ENCODE measurements at places on chromosomes 5 and 9.

DNA sequence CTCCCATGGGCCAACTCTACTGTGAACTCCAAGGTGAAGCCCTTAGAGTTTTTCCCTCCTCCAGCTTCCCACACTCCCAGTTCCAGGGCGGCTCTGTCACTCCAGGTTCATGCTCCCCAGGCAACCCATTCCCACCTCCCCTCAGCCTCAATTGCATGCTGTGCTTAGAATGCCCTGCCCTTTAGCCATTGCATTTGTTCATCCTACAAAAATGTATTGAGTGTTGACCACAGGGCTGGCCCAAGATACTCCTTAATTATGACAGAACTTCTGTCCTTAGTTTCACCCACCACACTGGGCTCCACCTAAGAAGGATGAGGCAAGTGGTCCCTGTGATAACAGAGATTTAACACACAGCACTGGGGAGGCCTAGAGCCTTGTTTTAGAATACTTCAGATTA is 236.1 kb downstream of the ADAMTSL1 start:
- DNase-seq = no peak

- no peak for DNase-seq
Measured at GRCh38 chr9:111350556-111350955, 20.5 kb upstream of the OR2K2 start.

DNA sequence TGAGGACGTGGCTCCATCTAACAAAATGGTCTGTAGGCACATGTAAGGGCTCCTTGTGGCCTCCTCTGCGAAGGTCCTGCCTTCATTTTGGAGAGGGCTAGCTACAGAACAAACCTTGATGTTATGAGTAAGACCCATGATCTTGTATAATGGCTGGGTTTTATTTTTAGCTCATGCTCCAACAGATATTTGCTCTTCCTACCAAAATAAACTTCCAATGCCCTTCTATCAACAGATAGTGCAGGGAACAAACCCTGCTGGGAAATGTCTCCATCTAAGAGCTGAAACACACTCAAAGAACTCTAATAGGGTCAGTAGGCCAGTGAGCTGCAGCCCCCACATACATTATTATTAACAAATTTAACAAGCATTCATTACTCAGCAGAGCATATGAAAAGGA is 189.5 kb downstream of the LURAP1L start:
- DNase-seq = no peak

DNA sequence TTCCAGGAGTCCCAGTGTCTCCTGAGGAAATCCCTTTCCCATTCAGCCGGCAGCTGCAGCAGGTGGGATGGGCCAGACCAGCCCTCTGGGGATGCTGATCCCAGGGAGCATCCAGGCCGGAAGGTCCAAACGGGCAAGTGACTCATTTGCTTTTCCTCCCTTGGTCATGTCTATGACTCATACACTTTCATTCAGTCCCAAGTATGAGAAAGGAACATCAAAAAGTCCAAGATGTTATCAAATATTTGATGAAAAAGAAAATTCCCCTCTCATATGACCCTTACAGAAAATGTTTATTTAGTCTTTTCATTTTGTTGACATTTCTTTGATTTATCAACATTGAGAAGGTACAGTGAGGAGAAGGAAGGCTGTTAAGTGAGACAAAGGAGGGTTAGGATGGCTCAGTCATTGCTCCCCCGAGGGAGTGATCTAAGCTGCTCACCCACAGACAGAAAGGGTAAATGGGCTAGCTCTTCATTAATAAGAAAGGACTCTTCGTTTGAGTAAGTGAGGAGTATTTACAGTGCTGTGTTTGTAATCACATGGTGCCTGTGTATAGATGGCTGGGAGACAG is 117.6 kb upstream of the ANKRD55 start:
- DNase-seq = peak; percentile 0

GRCh38 chr9:137306850-137307254 is 4.8 kb upstream of the NRARP start:
- no peak for DNase-seq

DNA sequence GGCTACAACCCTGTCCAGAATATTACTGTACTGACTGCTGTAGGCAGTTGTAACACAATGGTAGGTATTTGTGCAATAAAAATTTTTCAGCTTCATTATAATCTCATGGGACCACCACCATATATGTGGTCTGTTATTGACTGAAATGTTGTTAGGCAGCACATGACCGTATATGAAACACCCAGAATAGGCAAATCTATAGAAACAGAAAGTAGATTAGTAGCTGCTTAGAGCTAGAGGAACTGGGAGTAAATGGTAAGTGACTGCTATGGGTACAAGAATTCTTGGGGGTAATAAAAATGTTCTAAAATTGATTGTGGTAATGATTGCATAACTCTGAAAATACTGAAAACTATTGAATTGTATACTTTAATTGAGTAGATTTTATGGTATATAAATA is 185.7 kb downstream of the ESM1 start:
- DNase-seq = no peak

GRCh38 chr9:132486706-132487350 is 76.8 kb downstream of the CFAP77 start:
- DNase-seq = no peak

DNA sequence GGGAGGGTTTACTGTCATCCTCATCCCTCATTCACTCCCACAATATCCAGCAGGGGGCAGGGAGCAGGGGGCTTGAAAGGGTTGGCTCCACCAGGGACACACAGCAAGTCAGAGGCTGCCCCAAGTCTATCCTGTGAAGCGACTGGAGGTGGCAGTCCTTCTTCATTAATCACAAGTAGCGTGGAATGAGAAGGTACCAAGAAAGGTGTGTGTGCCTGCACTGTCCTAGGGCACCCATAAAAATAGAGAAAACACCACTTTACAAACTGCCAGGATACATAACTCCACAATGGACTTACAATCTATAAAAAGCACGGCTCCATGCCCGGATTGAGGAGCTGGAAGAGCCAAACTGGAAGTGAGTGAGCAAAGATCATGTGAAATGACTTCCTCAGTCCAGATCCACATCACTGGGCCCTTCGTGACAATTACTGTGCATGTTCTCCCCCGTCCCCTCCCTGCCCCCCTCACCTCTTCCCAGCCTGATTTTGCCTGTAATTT is 183.9 kb downstream of the SLIT3 start:
- DNase-seq = no peak

GRCh38 chr5:135047347-135047695 is 13.3 kb upstream of the PITX1 start:
- no peak for DNase-seq

- DNase-seq = no peak
Measured at GRCh38 chr5:3456121-3456681, 139.4 kb upstream of the IRX1 start.

DNA sequence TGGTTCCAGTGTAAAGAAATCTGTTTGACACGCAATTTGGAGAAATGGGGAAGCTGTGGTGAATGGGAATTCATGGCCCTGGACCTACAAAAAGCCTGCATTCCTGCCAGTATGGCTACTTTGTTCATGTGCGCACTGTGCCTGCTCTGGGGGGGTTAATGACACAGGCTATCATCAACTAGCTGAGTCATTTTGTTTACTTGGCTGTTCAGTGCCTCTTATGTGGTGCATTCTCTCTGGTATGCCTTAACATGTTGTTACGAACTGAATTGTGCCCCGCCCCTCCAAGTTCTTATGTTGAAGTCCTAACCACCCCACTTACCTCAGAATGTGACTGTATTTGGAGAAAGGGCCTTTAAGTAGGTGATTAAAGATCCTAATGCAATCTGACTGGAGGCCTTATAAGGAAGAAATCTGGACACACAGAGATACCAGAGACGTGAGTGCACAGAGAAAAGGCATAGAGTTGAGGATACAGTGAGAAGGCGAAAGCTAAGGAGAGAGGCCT is 20.4 kb upstream of the UBAP1 start:
- no peak for DNase-seq

DNA sequence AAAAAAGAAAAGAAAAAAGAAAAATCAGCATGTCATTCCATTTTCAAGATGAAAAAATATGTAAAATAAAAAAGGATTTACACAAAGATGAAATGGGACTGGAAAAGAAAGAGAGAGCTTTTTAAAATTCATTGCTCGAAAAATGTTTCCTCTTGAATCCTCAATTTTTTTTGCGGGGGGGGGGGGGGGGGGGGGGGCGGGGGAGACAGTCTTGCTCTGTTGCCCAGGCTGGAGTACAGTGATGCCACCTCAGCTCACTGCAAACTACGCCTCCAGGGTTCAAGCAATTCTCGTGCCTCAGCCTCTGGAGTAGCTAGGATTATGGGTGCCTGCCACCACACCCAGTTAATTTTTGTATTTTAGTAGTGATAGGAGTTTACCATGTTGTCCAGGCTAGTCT is 16.5 kb downstream of the PFDN1 start:
- no peak for DNase-seq

- no peak for DNase-seq
Measured at GRCh38 chr5:57568136-57568535, 85.5 kb upstream of the ACTBL2 start.

DNA sequence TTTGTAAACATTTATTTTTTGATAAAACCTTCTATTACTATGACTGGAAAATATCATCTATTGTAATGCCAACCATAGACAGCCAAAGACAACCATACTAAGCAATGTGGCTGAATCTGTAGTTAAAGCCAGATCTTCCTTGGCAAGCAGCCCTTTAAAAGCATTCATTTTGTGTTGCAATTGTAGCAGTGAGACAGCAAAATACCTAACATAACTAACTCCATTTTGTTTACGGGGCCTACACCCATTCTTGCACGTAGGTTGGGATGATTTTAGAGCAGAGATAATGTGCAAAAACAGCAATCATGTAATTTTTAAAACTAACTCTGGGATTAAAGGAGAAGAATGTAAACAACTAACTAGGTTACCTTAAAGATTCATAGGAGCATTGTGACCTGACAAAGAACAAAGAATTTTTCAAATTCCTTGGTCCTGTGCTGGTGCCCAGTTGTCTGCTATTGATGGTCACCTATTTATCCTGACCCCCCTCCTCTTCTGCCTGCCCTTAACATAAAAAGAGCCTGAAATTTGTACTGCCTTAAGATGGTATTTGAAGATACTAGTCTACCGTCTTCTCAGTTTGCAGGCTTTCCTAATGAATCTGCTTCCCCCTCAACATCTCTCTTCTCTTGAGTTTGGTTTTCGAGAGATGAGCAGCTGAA is 10.6 kb downstream of the IFNA1 start:
- no peak for DNase-seq

DNA sequence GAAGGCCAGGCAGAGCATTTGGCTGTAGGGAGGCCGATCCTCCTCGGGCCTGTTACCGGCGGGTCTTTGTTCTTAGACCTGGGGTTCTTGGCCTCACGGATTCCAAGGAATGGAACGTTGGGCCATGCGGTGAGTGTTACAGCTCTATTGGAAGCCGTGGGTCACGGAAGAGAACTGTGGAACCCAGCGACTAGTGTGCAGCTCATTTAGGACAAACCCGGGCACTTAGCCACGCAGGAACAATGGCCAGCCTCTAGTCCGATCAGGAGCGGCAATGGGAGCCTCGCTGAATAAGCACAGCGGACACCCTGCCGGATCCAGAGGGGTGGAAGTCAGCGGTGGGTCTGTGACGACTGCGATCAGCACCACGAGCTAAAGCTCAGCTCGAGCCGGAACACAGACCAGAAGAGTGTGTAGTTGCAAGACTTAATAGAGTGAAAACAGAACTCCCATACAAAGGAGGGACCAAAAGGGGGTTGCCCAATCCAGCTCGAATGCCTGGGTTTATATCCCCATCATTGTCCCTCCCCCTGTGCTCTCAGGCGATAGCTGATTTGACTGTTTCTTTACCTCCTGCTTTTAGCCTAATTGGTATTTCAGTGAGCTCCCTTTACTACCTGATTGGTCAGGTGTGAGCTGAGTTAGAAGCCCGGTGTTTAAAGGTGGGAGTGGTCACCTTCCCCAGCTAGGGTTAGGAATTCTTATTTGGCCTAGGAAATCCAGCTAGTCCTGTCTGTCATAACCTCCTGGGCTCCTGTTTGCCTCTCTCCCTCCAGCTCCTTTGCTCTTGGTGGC is 53.7 kb upstream of the RPL26L1 start:
- no peak for DNase-seq

DNA sequence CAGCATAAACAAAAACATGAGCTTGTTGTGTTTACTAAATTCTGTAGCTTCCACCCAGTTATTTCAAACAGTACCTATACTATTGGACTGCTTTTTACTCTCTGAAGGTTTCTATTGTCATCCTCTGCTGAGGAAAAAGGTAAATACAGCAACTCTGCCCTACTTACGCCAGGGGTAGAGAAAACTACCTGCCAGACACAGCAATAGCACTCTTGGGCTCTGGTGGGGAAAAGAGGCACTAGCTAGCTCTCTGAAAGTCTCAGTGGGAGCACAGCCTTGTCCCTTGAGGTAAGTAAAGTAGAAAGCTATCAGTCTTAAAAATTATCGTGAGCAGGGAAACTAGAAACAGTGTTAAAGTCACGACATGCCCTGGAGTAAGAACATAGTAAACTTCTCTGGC is 3.7 kb downstream of the HCN1 start:
- DNase-seq = no peak

- peak; percentile 43 for DNase-seq
Measured at GRCh38 chr5:3595006-3595961, at the start of gene IRX1. Gene IRX1, plus strand, starts transcription at chr5:3595832. Its CDS starts 274 bp downstream, at chr5:3596106.

DNA sequence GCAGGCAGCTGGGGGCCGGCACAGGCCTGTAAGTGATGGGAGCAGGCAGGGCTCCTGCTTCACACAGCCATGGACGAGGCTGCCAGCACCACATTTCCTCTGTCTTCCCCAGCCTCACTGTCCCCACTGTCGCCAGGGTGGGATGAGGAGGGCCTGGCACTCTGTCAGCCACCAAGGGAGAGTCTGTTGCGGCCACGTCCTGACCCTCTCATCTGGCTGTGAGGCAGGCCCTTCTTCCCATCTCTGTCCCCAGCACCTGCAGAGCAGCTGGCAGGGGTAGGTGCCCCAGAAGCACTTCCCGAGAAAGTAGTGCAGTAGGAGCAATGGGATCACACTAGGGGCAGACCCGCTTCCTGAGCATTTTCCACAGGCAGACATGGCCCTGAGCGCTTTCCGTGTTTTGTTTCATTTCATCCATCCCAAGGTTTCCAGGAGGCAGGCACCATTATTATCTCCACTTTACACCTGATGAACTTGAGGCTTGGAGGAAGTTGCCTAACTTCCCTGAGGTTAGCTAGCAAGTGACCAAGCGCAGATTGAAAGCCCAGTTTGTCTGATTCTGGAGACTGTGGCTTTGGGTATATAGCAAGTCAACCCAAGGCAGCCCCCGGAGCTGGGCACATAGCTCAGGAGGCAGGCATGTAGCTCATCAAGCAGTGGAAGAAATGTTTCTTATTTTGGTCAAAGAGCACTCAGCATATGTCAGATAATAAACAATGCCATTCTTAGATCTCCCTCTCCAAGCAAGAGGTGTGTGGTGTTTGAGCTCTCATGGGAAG is 202.4 kb downstream of the DAB2IP start:
- DNase-seq = no peak

DNA sequence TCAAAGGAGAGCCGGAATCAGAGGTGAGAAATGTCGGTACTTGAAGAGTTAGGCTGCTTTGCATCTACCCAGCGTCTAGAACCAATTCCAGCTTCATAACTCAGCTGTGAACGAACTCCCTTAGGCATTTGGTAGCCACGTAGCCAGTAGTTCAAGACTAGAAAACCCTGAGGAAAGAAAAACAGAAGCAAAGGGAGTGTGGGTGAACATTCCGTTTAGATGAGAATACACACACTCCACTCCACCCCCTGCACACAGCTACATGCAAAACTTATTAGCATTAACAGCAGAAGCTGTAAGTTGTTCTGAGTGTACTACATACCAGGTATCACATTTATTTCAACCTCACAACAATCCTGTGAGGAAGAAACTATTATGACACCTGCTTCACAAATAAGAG is 78.3 kb downstream of the SMIM23 start:
- DNase-seq = no peak
